ENCODE measurements at places on chromosomes 11 and 22. TPM values are rescaled to one million over a fixed set of nuclear protein-coding genes. Genes with fewer than 3 reads are reported as not detected.

DNA sequence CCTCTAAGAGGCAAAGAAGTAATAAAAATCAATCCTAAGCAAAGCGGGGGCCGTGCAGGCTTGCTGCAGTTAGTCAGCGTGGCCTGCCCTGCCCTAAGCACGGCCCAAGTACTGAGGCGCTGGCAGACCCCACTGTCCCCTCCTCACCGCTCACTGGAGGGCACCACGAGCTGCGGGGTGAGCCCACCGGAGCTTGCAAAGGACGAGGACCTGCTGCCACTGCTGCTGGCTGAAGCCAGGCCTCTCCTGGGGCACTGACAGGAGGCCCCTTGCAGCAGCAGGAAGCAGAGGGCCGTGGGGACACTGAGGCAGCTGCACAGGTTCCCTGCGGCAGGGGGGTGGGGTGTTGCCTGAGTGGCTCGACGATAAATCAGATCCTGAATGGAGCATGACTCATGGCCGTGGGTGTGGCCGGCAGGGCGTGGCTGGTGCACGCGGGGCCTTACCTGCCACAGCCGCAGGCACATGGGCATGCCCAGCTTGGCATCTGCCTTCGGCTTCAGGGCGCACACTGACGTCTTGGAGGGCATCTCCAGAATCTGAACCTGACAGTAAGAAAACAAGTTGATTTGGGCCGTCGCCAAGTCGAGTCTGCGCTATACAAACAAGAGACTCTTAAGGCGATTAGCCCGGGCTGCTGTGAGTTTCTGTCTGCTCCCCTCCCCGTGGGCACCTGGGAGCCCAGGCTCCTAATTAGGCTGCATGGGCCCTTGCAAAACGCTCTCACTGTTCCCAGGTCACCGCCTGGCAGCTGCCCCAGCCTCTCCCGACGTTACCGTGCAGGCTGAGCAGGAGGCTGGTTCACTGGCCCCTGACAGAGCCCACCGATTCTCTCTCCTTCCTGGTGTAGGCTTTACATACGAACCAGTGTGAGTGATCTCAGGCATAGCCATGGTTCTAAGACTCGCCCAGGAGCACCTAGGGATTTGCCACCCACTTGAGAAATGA, 45.9 kb downstream of the TBX1 start:
- no peak for DNase-seq

GRCh38 chr11:9759519-9760192, 95.8 kb downstream of the SWAP70 start:
- DNase-seq = no peak

DNA sequence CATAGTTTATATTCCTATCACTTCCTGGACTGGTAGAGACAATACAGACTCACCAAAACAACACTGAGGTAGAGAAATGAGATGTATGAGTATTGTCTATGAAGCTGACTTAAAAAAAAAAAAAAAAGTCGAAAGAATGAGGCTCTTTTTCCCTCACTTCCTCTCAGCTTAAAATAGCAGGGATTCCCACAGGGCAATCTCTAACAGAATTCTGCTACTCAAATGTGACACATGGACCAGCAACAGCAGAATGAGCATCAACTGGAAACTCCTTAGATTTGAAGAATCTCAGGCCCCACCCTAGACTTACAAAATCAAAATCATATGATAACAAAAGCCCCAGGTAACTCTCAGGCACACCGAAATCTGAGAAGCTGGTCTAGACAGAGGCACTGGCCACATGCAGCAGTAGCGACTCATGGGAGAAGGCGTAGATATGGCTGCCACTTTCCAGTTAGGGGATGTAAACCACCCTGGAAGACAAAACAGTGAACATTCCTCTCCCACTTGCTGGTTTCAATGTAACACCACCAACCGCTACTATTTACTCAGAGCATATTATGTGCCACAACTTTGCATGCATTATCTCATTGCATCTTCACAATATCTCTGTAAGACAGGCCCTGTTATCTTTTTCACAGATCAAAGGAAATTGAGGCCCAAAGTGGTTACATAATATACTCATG, 128.0 kb downstream of the RBFOX2 start:
- peak; percentile 55 for DNase-seq

GRCh38 chr11:126748100-126748791, 252.3 kb downstream of the KIRREL3 start:
- no peak for DNase-seq

GRCh38 chr11:32219320-32219719, 128.4 kb downstream of the RCN1 start:
- no peak for DNase-seq

The MCHR1 gene
- 5.7 TPM for total RNA-seq

The IGLL5 gene
- not detected for total RNA-seq

The EMID1 gene
- total RNA-seq = 8.0 TPM

The YAP1 gene
- 41.6 TPM for total RNA-seq
